ENCODE measurements at places on chromosomes 1 and 21.

GRCh38 chr1:15033264-15033663, 120.3 kb upstream of the TMEM51 start:
- no peak for DNase-seq

GRCh38 chr1:43282220-43283195, 2.9 kb downstream of the C1orf210 start:
- DNase-seq = no peak

- no peak for DNase-seq
Measured at GRCh38 chr1:240018617-240019016, 73.1 kb upstream of the FMN2 start.

- DNase-seq = no peak
Measured at GRCh38 chr1:86739648-86740509, 35.5 kb downstream of the SH3GLB1 start.

DNA sequence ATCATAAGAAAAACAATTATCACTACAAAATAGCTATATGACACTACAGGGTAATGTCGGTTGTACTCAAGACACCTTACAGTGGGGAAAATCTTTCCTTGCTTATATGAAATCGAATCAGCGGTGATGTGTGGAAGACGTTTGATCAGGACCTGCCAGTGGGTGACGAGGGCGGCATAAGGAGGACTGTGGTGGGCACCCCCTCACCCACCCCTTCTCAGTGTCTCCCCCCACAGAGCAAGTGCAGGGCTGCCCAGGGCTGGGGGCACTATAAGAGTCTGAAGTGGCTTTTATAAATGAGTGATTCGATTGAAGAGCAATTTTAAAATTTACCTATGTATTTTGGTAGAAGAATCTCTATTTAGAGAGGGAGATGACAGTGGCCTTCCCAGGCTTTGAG, 35.8 kb downstream of the CRYAA start:
- DNase-seq = no peak

DNA sequence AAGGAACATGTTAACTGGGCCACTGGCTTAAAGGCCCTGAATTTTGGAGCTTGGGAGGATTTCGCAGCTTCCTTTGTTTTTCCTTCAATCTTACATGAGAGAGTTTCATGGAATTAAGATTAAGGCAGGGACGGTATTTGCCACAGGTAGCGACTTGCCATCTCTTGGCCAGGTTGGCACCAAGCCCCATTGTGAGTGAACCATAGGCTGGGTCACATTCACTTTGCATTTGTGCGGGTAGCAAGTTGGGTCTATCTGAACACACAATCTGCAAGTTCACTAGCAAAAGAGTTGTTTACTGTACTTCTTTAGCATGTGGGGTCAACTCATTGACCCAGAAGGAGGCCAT, 106.2 kb upstream of the ATP1A1 start:
- no peak for DNase-seq

GRCh38 chr1:6965083-6965934, 180.1 kb downstream of the CAMTA1 start:
- no peak for DNase-seq

- no peak for DNase-seq
Measured at GRCh38 chr1:165857046-165857801, 29.8 kb downstream of the UCK2 start.

- DNase-seq = no peak
Measured at GRCh38 chr1:76690766-76691165, 176.5 kb upstream of the ST6GALNAC5 start.

GRCh38 chr1:113389359-113389952, 859 bp upstream of the MAGI3 start:
- DNase-seq = no peak

- no peak for DNase-seq
Measured at GRCh38 chr1:235168375-235168774, 7.3 kb upstream of the RBM34 start.

DNA sequence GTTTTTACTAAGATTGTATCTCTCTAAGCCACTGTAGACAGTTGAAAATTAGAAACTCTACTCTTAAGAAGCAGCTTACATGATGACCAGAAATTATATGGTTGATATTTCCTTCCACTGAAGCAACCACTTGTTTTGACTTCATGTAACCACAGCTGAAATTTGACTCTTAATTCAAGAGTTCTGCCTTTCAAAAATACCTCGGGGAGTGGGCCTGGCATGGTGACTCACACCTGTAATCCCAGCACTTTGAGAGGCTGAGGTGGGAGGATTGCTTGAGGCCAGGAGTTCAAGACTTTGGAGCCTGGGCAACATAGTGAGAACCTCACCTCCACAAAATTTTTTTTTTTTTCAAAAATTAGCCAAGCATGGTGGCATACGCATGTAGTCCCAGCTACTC, 4.3 kb downstream of the AMPD1 start:
- DNase-seq = no peak

GRCh38 chr21:44803651-44804050, 2.0 kb upstream of the UBE2G2 start:
- no peak for DNase-seq

GRCh38 chr1:183652547-183653461, at the start of gene APOBEC4:
TSS of gene APOBEC4 (minus strand) at chr1:183653316. CDS start at chr1:183648781, 4,535 bp downstream.
- no peak for DNase-seq
